NCI-H510A (cell line): ENCODE measurements at places on chromosomes 2 and 18.

GRCh38 chr2:227206406-227206805 lies 42.0 kb downstream of the COL4A3 start:
- no peak for DNase-seq

GRCh38 chr18:37529863-37530262 lies 35.7 kb downstream of the CELF4 start:
- DNase-seq: no peak

DNA sequence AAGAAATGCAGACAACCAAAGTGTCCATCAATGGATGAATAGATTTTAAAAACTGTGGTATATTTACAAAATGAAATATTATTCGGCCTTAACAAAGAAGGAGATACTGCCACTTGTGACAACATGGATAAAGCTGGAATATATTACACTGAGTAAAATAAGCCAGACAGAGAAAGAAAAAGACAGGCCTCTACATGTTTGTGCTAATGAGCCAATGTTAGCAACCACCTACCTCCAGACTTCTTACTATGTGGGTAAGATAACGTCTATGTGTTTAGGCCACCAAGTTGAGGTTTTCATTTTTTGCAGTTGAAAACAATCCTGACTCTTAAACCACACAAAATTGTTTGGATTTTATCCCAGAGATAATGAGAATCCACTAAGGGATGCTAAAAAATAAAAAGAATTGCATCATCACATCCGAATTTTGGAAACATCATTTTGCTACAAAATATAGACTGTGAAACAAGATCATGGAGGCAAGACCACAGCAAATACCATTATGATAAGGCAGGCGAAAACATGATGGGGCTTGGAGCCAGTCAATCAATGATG lies 47.0 kb downstream of the EVA1A start:
- DNase-seq: no peak

DNA sequence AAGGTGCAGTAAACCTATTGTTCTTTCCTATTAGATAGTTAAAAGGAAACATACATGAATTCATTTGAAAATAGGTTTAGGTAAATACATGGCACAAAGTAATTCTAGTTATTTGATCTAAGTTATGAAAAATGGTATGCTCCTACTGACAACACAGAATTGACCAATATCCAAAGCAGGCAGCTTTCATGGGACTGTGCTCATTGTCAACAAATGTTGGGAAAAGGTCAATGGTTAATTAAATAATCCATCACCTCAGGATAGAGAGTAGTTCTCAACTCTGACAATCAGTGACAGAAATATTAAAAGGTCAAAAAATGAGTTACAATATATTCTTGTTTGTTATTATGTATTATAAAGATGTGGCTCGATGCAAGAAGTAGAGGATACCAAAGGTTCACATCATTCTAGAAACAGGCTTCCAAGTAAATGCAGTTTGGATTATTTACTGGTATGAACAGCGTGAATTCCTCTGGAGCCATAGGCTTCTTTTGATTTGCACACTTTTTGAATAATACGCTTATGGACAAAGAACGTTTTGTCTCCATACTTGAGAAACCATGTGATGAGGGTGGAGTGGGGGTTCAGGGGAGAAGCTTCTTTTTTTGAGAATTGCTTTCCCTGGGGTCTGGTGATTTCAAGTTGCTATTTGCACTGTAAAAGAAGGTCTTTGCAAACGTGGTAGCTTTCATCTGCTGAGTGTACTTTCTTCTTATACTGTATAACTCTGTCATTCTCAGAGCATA lies 422.0 kb upstream of the ZEB2 start:
- DNase-seq: no peak

- DNase-seq: no peak
Observed at GRCh38 chr2:220002699-220003098, 375.3 kb downstream of the SLC4A3 start.

DNA sequence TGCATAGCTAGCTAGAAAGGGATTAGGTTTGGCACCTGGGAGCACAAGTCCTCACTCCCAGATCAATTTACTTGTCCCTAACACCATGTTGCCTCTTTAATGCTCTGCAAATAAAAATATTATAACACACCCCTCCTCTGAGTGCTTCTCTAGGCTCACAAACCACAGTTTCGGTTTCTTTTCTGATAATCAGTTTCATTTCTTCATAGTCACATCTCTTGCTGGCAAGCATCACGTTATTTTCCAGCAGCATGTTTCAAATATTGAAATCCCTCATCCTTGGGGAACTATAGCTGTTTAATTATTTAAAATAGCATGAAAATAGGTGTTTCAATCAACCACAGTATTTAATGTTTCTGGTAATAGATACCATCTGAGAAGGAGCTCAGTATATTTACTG lies 13.9 kb upstream of the SMCHD1 start:
- DNase-seq: no peak

GRCh38 chr2:6982934-6983589 lies 65.8 kb downstream of the RNF144A start:
- no peak for DNase-seq

DNA sequence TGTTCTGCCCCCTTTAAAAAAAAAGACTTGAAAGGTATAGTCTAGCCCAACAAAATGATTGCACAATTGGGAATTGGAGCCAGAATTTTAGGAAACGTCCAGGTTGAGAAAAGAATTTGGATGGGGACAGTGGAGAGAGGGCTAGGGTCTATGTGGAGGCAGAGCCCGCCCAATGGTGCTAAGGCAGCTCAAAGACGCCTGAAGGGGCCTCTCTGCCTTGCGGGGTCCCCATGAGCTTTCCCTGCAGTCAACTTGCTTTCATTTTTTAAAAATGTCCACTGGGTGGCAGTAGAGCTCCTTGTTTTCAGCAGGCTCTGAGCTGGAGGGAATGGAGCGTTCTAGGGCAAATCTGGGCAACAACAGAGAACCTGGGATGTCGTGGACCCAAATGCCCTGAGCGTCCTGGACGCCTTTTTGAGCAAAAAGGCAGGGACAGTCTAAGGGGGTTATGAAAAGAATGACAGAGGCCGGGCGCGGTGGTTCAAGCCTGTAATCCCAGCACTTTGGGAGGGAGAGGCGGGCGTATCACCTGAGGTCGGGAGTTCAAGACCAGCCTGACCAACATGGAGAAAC lies 40.2 kb upstream of the ITM2C start:
- DNase-seq: peak; percentile 63

DNA sequence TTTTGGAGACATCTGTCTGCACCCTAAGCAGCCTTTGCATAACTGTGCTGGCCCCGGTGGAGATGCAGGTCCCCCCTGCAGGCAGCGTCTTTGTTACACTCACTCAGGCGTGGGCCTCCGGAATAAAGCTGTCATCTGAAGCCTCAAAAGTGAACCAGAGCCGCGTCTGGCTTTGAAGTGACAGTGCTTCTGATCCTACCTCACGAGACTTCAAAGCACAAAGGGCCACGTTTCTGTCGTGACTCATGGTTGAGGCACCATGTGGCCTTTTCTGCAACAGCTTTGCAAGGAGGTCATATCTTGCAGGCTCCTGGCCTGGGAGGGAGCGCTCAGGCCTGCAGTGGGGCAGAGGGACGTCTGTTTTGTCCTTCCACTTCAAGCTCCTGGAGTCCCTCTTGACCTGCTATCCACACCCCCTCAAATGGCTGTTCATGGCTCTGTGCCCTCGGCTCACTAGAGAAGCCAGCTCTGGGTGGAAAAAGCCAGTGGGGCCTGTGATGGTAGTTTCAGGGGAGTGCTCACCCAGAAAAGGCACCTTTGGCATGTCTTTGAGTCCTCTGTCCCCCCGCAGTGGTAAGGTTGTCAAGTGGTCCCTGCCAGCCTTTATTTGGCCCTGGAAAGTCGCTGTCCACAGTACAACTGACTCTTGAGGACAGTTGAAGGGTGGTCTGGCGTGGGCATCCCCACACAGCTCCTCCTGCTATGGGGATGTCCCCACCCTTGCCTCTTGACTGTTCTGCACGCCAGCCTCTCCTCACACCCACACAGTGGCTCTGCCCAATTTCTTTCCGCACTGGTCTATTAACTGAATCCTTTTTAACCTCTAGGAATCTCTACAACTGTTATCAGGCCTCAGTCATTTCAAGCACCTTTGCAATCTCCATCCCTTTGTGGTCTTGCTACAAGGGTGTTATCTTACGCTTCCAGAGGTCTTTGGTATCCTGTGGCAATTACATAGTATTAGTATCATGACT lies 19.3 kb downstream of the GPR55 start:
- DNase-seq: peak; percentile 26

DNA sequence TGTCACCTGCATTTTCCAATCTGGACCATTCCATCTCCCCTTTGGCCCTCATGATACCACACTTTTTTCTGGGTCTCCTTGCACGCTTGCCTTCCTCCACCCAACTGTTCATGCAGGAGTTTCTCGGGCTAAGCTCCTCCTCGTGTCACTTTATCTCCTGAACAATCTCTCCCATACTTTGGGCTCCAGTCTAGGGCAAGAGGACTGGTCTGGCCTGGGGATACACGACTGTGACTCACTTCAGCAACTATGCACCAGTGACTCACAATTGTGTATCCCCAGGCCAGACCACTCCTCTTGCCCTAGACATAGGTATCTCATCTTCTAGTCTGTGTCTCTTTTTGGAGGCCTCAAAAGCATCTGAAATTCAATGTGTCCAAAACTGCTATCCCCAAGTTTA lies 149.4 kb upstream of the PTPRM start:
- no peak for DNase-seq

DNA sequence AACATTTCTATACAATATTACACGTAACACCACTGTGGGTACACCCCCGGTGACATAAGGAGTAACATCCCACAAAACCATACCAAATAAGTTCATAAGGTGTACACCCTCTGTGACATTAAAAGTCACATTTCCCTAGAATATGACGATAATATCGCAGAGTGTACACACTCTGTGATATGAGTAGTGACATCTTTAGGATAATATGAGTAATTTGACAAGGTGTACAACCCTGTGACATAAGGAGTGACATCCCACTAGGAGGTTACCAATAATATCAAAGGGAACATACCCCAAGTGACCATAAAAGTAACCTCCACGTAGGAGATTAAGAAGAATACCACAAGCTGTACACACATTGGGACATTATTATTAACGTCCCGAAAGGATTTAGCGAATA lies 24.0 kb upstream of the TEX261 start:
- no peak for DNase-seq

DNA sequence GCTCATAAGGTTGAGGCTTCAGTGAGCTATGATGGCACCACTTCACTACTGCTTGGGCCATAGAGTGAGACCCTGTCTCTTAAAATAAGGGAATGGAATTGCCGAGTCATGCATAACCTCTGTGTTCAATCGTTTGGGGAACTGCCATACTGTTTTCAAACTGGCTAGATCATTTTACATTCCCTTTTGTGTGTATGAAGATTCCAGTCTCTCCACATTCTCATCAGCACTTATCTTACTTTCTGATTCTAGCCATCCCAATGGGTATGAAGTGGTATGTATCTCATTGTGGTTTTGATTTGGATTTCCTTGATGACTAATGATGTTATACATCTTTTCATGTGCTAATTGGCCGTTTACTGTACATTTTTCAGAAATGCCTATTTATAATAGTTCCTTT lies 23.7 kb downstream of the MARCHF7 start:
- DNase-seq: no peak

DNA sequence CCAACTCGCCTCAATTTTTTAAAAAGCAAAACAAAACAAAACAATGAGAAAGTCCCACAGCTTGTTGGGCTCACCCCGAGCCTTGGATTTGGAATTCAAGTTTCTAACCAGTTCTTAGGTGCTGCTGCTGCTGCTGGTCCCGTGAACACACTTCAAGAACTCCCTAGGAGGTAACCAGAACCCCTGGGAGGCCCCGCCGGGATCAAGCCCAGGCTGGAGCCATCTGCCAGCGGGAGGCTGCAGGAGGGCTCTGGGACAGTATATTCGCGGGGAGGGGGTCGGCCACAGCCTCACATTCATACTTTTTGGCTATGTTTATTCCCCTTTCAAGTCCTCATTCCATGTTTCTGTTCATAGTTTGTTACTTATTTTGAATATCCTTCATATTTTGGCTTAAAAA lies 223.4 kb downstream of the TFCP2L1 start:
- DNase-seq: no peak

DNA sequence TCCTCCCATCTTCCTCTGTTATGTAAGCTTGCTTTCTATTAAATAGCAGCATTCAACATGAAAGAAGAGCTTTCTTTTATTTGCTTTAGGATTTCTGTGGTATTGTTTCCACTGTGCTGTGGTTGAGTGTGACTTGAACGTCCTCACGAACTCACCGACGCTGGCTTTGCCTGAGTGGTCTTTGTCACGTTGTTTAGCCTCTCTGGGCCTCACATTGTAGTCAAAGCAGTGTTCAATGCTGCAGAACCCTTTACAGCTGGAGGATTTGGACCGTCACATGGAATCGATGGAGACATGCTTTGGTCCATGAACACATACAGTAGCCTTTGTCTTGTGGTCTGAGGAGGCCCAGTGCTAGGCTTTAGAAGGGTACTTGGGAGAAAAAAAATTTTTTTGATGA lies 66.3 kb downstream of the TANC1 start:
- DNase-seq: no peak

DNA sequence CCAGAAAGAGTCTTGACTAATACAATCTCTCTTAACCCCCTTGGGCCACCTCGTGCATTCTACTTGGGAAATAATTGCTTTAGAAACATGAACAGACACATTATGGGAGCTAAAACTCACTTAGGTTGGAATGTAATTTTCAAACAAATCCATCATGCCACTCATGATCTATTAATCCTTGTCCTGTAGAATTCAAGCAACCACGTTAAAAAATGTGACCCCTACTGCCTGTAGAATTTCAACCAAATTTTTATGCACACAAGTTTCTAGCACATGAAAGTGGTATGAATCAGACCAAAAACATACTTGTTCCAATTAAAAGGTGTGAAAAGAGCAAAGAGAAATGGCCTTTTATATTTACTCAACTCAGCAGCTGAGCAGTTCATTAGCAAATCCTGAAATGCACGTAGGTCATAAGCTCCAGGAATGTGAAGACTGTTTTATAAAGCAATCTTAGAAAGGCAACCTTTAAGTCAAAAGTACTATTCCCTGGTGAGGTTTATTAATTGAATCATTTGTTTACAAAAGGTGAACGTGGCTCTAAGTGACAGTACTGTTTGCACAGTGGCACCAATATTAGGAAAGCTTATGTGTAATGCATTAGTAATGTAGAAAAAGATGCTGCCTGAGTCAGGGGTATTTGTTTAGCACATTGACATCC lies 459.4 kb upstream of the UBE2E3 start:
- DNase-seq: no peak

DNA sequence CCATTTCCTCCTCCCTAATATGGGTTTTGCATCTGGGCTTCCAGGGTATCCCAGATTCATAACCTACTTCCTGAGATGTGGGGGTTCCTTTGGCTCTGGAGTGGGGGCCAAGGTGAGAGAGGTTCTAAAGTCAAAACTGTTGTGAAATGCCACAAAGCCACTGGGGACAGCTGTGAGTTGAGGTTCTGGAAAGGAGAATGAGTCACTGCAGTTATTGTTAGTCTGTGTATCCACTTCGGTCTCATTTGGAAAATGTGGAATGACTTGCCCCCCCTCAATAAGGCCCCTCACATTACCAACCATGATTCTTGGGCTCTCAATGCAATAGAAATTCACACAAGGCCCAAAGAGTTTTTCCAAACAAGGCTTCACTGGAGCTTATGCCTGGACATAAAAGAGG lies 51.1 kb upstream of the LGALSL start:
- no peak for DNase-seq

GRCh38 chr2:207603486-207603885 lies 21.7 kb downstream of the METTL21A start:
- DNase-seq: no peak

- no peak for DNase-seq
Observed at GRCh38 chr2:137036619-137037018, 271.3 kb downstream of the THSD7B start.
